ENCODE measurements at places on chromosomes 6 and 20.

DNA sequence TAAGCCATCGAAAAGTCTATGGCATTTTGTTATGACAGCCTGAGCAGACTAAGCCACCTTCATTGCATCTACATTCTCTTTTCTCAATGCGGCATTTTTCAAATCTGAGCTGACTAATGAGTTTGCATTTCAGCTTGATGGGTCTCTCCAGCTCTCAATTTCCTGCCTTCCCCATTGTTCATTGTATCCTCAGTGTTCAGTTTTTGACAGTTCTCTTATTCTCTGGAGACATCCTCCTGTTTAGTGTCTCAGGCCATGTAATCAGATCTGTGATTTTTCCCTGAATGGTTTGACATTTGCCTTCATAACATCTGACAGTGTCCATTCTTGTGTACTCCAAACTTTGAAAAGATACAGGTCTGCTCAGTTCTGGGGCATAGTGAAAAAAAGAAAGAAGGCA is 27.9 kb upstream of the MCM3 start:
- no peak for DNase-seq

GRCh38 chr20:44050925-44051660 is 135.9 kb downstream of the JPH2 start:
- DNase-seq = no peak

DNA sequence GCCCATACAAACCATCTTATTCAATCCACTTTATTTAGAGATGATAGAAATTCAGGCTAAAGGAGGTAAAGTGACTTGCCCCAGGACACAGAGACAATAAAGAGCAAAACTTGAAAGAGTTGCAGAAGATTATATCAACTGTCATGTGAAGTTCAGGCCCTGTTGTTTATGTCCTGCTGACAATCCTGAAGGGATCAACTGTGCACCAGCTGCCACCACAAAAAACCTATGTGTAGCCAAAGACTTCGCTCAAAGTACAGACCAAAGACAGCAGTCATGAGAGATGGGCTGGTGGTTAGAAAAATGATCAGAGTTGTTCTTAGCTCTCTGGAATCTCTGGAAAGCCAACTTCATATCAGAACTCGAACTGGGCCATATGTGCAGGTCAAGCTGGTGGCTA is 16.0 kb upstream of the CITED2 start:
- DNase-seq = no peak

DNA sequence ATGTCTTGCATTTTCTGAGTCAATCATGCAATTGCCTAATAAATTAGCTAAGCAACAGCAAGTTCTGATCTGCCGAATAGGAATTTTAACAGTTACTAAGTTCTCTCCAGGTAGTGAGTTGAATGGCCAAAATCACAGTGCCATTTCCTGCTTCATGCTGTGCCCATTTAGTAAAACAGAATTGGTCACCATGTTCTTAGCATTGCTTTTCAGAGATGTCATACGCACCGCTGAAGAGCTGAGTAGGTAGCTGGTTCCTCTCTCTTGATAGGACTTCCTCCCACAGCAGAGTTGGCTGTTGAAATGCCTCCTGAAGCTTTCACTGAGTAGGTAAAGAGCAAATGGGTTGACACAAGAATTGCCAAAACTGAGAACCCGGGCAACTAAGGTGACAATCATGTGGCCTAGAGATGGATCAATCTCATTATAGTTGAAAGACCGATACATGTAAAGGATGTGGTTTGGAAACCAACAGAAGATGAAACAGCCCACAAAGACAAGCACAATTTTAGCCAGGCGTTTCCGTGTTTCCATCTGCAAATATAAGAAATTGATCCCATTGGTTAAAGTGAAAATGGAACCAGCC is 57.1 kb upstream of the GJE1 start:
- no peak for DNase-seq

- DNase-seq = no peak
These were observed 133.4 kb upstream of the MYLIP start for GRCh38 chr6:15995493-15995892.
